ENCODE measurements at places on chromosomes 13 and 19.

- no peak for DNase-seq
Measured at GRCh38 chr13:43884222-43884621, 4.5 kb downstream of the LACC1 start.

DNA sequence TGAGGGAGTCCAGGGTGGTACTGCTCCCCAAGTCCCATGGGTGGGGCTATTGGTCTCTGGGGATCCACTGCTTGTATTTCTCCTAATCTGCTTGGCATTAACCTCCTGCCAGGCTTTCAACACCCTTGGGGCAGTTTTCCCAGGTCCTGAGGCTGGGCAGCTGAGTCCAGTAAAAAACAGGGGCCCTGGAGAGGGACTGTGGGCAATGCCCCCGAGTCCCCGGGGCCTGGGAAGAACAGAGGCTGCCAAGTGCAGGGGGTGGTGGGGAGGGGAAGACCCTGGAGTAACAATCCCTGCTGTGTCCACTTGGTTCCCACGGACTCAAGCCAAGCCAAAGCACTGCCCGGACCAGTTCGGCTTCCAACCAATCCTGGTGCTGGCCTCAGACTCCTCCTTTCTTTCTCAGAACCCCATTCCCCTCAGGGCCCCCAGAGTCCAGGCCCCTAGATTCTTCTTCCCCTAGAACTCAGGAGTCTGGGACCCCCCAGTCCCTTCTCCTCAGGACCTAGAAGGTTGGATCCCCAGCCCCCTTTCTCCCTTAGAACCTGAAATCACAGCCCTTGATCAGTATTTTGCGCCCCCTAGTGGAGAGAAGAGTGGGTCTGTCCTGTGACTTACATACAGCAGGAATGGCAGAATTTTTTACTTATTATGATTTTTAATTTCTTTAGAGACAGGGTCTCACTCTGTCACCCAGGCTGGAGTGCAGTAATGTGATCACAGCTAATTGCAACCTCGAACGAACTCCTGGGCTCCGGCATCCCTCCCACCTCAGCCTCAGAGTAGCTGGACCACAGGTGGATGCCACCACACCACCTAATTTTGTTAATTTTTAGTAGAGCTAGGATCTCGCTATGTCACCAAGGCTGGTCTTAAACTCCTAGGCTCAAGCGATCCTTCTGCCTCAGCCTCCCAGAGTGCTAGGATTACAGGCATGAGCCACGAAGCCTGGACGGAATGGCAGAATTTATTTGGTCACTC lies 3.7 kb upstream of the CLPTM1 start:
- peak; percentile 73 for DNase-seq

GRCh38 chr13:76756451-76756850 lies 129.8 kb downstream of the KCTD12 start:
- DNase-seq = no peak

DNA sequence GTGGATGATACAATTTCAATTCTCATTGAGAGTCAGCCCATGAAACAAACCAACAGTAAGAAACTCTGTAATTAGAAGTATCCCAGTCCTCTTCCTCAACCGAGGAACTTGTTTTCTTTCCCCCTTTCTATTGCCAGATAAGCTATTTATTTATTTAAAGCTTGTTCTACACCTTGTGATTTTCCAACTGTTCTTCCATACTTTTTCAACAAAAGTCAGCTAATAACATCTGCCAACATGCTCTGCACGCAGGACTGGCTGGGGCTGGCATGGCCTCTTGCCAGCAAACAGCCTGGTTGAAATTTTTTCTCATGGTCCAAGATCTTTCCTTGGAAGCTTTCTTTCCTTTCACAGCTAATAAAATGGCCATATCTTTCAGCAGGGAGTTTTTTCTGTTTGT lies 2.9 kb upstream of the IRS2 start:
- DNase-seq = no peak

DNA sequence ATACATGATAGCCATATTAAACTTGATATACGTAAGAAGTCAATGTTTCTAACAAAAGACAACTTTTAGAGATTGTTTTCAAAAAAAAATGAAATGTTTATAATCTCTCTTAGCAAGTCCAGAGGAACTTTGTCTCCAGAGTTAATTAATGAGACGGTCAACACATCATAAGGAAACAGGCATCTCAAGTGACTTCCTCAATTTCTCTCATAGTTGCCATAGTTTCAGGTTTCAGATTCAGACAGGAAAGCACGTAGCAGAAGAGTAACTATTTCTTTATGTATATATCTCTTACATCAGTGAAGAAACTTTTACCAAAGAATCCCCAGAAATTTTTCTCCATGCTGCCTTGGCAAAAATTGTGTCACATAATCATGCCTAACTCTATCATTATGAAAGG lies 159.6 kb upstream of the ATXN8OS start:
- no peak for DNase-seq

DNA sequence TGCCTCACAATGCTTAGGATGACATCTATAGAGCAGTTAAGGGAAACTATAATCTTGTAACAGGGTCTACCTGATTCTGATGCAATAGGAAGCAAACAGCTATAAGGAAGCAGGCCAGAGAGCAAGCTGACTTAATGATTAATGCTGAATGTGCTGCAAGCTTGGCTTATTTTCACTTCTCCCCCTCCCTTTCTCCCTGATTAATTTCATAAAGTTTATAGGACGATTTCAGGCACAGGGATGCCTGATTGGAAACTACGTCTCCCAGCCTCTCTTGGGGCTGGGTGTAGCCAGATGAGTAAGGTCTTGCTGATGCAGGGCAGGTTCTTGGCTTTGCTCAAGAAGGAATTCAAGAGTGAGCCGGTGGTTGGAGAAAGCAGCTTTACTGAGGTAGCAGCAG lies 82.8 kb upstream of the MRI1 start:
- DNase-seq = no peak

DNA sequence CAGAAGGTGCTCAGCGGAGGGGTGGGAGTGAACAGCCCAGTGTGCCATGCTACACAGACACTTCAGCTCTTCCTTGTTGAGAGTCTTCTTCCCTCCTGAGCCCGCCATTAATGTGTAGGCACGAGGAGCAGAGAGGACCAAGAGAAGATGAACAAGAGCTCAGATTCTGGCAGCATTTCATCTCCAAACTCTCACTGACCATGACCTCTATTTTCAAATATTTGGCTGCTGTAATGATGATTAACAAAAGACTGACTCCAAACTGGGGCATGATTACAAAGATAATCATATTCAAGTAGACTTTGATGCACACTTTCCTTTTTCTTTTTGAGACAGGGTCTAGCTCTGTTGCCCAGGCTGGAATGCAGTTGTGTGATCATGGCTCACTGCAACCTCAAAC lies 236.5 kb downstream of the DCLK1 start:
- no peak for DNase-seq

DNA sequence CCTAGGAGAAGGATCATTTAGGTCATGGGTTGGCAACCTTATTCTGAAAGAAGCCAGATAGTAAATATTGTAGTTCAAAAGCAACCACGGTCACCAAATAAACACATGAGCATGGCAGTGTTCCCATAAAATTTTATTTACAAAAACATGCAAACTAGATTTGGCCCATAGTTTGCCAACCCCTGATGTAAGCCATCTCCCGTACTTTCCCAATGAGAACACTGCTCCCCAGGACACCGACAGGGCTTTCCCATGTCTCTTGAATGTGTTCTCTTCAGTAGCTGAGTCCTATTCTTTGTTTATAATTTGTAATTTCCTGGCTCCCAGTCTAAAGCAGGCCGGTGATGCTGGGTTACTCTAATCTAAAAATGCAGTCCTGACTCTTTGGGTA lies 239.6 kb downstream of the LHFPL6 start:
- DNase-seq = peak; percentile 6

GRCh38 chr13:48925001-48925400 lies 50.7 kb upstream of the FNDC3A start:
- no peak for DNase-seq

DNA sequence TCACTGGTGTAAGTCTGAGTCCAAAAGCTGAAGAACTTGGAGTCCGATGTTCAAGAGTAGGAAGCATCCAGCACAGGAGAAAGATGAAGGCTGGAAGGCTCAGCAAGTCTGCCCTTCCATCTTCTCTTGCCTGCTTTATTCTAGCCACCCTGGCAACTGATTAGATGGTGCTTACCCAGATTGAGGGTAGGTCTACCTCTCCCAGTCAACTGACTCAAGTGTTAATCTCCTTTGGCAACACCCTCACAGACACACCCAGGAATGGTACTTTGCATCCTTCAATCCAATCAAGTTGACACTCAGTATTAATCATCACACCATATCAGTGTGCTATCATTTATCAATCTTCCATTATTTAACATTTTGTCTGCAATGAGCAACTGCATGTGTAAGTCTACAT lies 223.5 kb downstream of the GPC5 start:
- no peak for DNase-seq

GRCh38 chr13:95603887-95604555 lies 40.5 kb downstream of the DZIP1 start:
- peak; percentile 15 for DNase-seq

- no peak for DNase-seq
Measured at GRCh38 chr19:16394111-16394510, 69.5 kb downstream of the KLF2 start.

- no peak for DNase-seq
Measured at GRCh38 chr19:57786286-57786685, 16.8 kb downstream of the ZNF586 start.

DNA sequence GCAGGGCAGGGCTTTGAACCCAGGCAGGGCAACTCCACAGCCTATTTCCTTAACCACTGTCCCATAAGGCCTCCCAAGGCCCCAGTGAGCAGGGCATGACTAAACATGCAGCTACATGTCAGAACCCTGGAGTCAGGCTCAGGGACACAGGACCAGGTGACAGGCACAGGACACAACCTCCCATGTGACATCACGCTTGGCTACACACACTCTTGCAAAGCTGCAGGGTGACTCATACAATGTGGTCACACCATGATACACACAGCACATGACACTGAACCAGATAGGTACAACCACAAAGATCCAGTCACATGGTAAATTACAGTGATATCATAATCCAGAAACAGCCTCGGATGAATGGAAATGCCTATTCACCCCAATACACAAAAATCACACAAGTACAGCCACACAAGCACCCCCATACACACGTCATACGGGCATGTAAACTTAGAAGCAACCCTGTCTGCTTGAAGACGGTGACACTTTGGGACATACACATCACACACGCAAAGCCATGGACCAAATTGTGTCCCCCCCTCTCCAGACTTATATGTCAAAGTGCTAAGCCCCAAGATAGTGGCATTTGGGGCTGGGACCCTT lies 14.5 kb downstream of the KLK4 start:
- no peak for DNase-seq

GRCh38 chr19:44582581-44583265 lies 30.6 kb upstream of the IGSF23 start:
- no peak for DNase-seq

DNA sequence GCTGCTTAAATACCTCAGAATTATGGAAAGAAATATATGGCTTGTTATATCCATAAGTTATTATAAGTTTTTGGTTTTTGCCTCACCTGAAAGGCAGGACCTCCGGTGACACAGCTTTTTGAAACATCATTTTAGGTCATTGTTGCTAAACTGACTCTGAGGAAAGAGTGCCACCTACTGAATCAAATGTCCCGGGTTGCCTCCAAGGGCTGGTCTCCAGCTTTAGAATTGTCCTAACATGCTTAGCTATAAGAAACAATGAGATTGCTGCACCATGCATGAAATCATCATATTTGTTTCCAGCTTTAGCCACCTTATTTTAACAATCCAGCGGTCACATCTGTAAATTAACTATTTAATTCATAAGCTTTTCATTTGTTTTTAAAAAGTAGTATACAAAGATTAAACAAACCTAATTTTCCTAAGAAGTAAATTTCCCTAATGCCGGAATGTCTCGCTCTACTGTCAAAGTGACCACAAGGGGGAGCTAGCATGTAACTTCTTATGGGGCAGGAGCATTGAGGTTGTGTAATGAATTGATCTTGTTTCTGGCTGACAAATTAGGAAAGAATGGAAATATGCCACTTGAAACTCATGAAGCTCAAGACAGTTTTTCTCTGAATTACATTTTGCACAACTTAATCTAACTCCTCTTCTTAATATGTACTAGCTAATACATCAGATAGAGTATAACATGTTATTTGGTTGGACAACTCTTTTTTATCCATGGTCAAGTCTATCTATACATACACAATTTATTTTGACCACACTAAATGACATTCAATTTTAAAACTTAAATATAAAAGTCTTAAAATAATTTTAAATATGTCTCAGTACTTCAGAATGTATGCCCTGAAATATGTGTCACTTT lies 6.7 kb upstream of the PCDH17 start:
- peak; percentile 21 for DNase-seq

GRCh38 chr13:112772929-112773328 lies 83.1 kb downstream of the ATP11A start:
- no peak for DNase-seq

DNA sequence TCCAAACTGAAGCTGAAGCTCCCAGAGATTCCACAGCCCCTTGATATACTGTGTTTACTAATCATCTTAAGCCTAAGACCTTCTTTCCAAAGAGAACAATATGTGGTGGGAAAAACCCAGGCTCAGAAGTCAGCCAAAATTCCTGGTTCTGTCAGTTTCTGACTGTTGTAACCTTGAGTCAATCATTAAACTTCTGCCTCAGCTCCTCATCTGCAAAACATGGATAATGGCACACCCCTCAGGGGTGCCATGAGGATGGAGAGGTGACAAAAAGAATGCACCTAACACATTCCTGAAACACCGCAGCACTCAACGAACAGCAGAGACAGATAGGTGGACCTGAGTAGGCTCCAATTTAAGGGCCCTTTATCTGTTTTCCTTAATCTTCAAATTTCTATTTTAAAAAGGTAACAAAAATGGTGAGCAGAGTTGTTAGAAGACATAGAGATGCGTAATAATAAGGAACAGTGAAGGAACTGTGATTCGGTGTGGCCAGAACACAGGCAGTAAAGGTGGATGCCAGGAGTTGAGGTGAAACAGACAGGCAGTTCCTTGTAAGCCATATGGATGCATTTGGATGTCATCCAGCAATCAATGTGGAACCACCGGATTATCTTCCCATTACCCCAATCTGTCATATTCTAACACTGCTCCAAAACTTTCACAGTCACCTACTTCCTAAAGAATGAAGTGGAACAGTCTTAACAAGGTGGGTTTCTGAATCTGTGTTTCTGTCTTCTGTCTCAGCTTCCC lies 56.6 kb upstream of the DOCK9 start:
- no peak for DNase-seq

- DNase-seq = peak; percentile 75
Measured at GRCh38 chr19:15107061-15108010, at the start of gene SYDE1. TSS of gene SYDE1 (plus strand) at chr19:15107401. CDS start at chr19:15107434, 33 bp downstream.

GRCh38 chr13:30292325-30292724 lies 15.0 kb downstream of the KATNAL1 start:
- DNase-seq = no peak

GRCh38 chr19:10501971-10502523 lies 1.1 kb downstream of the KEAP1 start:
- peak; percentile 65 for DNase-seq

DNA sequence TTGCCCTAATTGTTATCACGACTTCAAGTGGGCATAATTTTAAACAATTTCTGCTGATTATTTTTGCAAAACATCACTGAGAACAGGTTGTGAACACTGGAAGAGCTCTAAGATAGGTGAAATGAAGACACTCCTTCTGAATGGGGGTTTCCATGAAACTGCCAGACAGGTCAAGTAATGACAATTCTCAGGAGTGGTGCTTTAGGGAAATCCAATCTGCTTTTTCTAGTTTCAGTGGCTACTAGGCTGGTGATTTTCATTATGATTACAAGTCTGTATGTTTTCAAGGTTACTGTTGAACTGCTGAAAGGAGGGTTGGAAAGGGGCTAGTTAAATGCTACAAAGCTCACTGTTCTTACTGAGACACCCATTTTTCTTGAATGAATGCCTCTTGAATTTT lies 1724.2 kb downstream of the PCDH9 start:
- DNase-seq = no peak

- no peak for DNase-seq
Measured at GRCh38 chr19:30449078-30449590, 77.0 kb downstream of the ZNF536 start.

GRCh38 chr13:96817336-96817941 lies 176.8 kb downstream of the OXGR1 start:
- DNase-seq = peak; percentile 12

Data from fibroblast of gingiva (primary cell).